ENCODE measurements at places on chromosomes 1 and 21.

DNA sequence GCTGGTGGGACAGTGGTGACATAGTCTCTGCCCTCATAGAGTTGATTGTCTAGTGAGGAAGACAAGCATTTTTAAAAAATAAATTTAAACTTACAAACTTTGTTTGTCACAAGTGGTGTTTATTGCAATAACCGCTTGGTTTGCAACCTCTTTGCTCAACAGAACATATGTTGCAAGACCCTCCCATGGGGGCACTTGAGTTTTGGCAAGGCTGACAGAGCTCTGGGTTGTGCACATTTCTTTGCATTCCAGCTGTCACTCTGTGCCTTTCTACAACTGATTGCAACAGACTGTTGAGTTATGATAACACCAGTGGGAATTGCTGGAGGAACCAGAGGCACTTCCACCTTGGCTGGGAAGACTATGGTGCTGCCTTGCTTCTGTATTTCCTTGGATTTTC lies 58.4 kb downstream of the LAMC2 start:
- no peak for DNase-seq

DNA sequence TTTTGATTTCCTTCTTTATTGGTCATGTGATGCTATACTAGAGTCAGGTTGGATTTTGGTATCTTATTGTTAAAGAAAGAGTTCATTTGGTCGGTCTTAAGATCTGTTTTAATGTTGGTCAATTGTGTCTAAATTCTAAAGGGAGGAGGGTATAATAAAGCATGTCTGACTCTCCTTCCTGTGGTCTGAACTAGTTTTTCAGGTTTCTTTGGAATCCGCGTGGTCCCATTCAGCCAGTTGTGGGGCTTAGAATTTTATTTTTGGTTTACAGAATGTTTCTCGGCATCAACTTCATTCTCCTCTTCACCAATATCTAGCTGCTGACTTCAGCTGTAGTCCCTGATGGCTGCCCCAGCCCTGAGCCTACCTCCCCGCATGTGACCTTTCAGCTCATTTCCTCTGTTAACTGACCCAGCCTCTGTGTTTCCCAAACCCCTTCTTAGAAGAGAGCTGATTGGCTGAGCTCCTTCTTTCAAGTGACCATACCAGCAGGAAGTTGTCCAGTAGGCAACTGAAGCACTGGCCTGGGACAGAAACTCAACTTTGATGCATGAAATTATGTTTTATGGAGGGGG lies 8.7 kb upstream of the MYOC start:
- no peak for DNase-seq

DNA sequence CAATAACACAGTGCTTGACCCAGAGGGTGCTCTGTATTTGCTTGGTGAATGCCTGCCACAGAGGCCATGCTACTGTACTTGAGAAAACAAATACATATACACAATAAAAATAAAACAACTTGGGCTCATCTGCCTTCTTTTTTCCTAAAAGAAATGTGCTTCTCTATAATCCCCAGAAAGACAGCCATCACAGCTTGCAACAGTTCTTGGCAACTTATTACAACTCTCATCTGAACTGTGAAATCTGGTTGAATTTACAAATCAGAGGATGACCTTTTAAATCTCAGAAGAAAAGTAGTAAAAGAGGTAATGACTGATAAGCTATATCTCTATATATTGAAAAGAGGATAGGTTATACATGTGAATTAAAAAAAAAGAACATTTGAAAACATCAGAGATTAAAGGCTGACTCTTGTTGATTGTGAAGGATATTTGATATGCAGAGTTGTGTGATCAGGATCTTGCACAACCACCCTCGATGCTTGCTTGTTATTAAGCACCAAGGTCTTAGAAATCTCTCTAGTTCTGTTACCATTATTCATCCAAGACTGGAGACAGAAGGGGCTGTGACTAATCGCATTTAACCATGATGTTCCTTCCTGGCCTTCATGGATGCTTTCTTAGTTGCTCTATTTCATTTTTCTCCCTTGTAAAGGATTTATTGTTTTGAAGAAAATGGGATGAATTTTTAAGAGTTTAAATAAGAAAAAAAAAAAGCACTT lies 213.4 kb downstream of the APP start:
- no peak for DNase-seq

DNA sequence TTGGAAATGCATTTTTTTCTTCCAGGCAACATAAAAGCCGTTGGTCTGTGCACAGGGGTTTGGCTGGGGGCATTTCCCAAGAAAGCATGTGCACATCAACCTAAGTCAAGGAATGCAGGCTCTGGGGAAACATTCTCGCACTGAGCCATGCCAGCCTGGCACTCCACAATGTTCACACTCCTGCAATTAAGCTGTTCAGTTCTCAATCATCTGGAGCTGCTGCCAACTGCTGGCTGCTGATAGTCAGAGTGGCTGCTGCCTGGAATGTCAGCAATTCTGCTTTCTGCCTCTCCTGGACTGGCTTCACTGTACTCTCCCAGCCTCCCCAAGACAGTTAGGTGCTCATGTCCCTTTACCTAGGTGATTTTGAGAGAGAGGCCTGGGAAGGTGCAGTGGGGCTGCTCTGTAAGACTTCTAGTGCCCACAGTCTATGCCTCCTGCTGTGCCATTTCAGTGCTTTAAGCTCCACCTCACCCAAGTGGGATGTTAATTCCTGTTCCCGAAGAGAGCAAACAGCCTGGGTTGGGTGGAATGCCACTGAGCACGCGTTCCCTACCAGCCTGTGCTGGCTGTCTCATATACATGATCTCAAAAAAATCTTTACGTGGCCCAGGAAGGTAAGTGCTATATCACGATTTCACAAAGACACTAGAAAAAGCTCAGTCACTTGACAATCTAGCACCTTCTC lies 131.7 kb downstream of the BRINP2 start:
- DNase-seq: no peak

DNA sequence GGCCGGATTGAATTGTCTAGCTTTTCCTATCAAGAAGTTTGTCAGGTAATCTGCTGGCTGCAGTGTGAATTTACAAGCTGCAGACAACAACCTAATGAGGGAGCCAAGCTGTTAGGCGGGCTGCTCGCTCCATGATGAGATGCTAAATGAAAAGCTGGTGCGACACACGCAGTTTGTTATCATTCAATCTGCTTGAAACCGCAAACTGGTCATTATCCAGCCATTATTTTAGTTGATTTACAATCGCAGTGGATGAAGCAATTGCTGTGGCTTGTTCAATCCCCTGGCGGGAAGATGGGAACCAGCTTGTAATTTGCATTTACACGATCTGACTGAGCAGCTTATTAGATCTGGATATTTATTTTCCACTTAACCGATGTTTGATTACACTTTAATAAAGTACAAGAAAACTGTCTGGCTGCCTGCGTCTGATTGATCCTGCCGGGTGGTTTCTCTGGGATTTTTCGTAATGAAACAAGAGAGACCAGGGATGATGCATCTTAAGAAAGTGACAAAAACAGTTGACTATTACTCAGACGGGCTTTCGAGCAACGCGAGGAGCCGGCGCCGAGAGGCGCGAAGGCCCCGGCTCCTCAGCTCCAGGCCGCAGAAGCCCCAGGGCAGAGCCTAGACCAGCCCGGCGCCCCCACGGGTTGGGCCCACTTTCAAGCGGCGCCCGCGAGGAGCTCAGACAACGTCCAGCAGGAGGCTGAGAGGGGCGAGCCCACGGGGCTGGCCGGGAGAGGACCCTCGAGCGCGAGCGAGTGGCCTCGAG lies 118.0 kb upstream of the BARHL2 start:
- DNase-seq: no peak

DNA sequence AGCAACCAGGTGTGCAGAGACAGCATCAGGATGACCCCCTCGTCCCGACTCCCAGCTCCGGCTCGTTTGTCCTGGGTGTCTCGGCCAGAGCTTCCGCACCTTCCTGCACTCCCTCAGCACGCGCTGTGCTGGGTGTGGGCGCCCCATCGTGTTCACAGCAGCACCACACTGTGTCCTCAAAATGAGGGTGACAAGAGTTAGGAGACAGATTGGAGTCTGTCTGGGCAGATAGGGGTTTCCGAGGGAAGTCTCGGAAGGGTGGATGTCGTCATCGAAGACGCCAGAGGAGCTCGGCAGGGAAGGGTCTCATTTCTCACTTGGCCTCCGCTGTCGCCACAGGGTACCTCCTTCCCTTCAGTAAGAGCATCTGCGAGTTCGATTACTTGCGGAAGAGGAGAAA lies 4.1 kb downstream of the CCDC27 start:
- DNase-seq: no peak

GRCh38 chr1:204112876-204113730 lies 38.7 kb downstream of the ETNK2 start:
- DNase-seq: no peak

DNA sequence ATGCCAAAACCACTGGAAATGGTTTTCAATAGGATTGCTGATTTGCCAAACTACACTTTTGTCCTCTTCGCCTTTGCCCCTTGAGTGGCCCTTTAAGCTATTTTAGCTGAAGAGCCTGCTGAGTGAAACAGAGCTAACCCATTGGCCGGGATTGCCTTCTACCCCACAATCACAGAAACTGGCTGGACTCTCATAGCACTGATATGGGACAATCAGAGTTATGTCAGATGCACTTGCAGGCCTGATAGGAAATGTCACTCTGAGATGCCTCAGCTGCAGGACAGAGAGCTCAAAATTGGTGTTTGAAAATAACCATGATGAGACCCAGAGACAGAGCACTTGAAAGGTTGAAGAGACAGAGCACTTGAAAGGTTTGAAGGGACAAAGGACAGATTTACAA lies 354.4 kb downstream of the BRINP2 start:
- DNase-seq: no peak

GRCh38 chr21:14585122-14585521 lies 39.0 kb upstream of the SAMSN1 start:
- DNase-seq: no peak

- no peak for DNase-seq
Observed at GRCh38 chr1:226363801-226364513, 43.9 kb downstream of the PARP1 start.

- DNase-seq: no peak
Observed at GRCh38 chr21:31993826-31994825, 121.3 kb downstream of the HUNK start.

- DNase-seq: no peak
Observed at GRCh38 chr1:216032284-216032683, 391.0 kb downstream of the USH2A start.

- DNase-seq: no peak
Observed at GRCh38 chr1:158179301-158180041, 1.2 kb upstream of the CD1D start.

GRCh38 chr1:15654091-15654690 lies 29.9 kb upstream of the PLEKHM2 start:
- no peak for DNase-seq

DNA sequence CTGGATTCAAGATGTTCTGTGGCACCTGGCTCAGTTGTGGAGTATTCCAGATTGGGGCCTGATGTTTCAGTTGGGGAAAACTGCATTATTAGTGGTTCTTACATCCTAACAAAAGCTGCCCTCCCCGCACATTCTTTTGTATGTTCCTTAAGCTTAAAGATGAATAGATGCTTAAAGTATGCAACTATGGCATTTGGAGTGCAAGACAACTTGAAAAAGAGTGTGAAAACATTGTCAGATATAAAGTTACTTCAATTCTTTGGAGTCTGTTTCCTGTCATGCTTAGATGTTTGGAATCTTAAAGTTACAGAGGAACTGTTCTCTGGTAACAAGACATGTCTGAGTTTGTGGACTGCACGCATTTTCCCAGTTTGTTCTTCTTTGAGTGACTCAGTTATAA lies 7.2 kb downstream of the FPGT start:
- no peak for DNase-seq

GRCh38 chr1:17485281-17485680 lies 45.8 kb upstream of the RCC2 start:
- DNase-seq: peak; percentile 26

DNA sequence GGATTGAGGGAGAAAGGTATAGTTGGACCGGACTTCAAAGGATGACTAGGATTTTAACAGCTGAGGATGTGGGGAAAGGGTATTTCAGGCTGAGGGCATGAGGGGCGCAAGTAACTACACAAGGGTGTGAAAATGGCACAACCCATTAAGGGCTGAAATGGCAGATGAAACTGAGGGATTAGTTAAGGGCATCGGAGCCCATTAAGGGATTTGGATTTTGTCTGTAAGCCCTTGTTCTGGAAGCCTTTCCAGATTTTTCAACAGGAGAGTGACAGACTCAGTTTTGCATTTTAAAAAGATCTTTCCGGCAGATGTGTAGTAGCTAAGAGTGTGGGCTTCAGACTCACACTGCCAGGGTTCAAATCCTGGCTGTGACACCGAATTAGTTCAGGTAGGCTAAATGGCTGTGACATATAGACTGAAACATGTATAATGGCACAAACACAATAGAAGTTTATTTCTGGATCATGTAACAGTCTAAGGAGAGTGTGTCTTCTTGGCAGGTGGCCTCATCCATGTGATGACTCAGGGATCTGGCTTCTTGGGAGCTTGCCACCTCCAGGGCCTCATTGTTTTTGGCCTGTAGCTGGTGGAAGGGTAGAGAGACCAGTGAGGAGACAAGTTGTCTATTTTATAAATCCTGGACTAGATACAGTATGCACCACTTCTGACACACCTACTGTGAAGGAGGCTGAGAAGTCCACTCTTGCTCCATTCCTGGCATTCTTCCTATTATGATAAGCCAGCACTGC lies 49.6 kb downstream of the UBE2T start:
- DNase-seq: no peak

GRCh38 chr1:156583821-156584622 lies 4.5 kb downstream of the TTC24 start:
- DNase-seq: peak; percentile 86

GRCh38 chr1:62599044-62599443 lies 1.7 kb downstream of the ANGPTL3 start:
- DNase-seq: no peak

GRCh38 chr21:41630249-41630648 lies 122.3 kb upstream of the TMPRSS2 start:
- DNase-seq: no peak

DNA sequence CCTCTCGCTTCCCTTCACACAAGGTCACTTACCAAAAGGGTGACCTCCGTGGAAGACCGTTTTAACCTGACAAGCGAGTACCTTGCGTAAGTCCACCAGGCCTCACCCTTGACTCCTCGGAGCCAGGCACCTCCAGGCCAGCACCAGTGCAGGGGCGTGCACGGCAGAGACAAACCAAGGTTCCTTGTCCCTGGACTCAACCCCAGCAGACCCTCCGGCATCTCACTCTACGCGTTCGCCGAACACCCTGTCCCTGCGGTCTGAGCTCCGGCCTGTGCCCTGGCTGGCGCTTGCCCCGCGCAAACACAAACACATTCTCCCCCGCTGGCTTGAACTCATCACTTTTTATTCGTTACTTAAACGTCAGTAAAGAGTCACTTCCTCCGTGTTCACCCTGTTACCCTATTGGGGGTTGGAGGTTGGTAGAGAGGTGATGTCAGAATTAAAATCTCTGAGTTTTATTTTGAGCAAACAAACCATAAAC lies 4.5 kb downstream of the TBX15 start:
- DNase-seq: no peak

- no peak for DNase-seq
Observed at GRCh38 chr1:179047636-179047997, 21.9 kb downstream of the FAM20B start.

GRCh38 chr1:32933742-32934322 lies 30.8 kb downstream of the RNF19B start:
- DNase-seq: no peak

Measured in Kasumi-1 (cell line).